ENCODE measurements at places on chromosomes 5 and 9. TPM values are rescaled to one million over a fixed set of nuclear protein-coding genes. Genes with fewer than 3 reads are reported as not detected.

Gene EMB
- total RNA-seq: not detected

Gene MYMK
- total RNA-seq: not detected

- DNase-seq: peak; percentile 11
These were observed 52.0 kb upstream of the PTGER4 start for GRCh38 chr5:40627706-40628105.

- DNase-seq: no peak
These were observed 8.4 kb upstream of the FSD1L start for GRCh38 chr9:105439428-105439827.

GRCh38 chr5:57128325-57128724 lies 45.5 kb upstream of the GPBP1 start:
- DNase-seq: no peak

DNA sequence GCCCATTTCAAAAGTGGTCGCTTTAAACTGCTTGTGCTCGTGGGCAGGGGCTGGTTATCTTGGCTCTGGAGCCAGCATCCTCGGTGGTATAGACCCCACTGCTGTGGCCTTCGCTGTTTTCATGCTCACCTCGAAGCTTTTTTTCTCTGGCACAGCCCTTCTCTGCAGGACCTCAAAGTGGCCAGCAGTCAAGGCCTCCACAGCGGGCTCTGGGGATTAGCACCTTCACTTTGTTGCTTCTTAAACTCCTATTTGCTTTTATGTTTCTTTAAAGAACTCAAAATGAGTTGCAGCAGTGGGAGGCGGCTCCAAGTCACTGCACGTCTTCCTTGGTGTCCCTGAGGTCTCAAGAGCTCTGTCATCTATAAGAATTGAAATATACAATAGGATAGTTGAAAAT lies 165.1 kb downstream of the CACNA1B start:
- no peak for DNase-seq

- DNase-seq: no peak
These were observed 120.6 kb downstream of the SEMA6A start for GRCh38 chr5:116453988-116454411.

DNA sequence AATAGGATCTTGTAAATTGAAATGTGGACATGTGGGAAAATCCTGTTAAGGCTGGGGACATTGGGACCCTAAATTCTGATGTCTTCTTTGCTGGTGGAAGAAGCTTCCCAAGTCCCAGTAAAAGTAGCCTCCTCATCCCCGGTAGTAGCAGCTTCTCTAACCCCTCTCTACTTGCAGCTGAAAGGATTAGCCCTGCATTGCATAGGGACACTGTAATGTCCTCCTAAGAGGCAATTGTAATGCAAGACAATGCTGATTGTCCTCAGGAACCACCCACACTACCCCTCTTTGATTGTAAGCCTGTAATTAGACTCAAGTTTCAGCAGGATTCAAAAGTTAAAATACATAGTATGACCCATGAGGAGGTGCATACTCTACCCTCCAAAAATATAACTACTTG lies 1938.4 kb upstream of the C9orf72 start:
- no peak for DNase-seq

Measured in HFFc6 (cell line).